T-helper 17 cell (primary cell): ENCODE measurements at places on chromosomes 6 and 20.

- no peak for DNase-seq
Measured at GRCh38 chr6:2432292-2432691, 186.9 kb upstream of the GMDS start.

- DNase-seq, result no peak
Measured at GRCh38 chr6:73964241-73964854, 268.3 kb downstream of the CD109 start.

- DNase-seq, result no peak
Measured at GRCh38 chr20:33111306-33111705, 31.9 kb downstream of the BPIFB4 start.

DNA sequence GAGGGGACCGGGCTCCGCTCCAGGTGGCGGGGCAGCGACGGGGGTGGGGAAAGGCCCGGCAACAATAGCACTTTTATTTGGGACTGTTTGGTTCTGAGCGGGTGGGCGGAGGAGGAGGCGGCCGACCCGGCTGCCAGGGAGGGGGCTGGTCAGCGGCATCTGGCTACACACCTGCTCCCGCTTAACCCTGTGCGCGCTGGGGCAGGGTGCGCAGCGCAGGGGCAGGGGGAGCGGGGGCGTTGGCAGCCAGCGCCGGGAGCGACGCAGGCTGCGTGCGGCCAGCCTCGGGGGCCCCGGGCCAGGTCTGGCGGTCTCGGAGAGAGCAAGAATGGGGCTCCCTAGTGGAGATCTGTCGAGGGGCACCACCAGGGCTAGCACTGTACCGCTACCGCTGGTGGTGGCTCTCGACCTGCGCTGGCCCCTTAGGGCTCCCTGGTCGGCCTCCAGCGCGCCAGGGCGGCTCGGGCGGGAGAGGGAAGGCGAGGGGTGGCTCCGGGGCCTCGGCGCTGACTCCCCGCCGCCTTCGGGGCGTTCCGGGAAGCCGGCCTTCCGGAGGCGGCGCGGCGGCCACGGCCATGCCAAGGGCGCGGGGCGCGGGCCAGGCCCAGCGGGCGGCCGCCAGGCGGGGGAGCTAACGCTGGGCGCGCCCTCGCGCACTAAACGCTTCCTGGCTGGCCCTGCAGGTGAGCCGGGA is 92.4 kb downstream of the NCR2 start:
- no peak for DNase-seq

DNA sequence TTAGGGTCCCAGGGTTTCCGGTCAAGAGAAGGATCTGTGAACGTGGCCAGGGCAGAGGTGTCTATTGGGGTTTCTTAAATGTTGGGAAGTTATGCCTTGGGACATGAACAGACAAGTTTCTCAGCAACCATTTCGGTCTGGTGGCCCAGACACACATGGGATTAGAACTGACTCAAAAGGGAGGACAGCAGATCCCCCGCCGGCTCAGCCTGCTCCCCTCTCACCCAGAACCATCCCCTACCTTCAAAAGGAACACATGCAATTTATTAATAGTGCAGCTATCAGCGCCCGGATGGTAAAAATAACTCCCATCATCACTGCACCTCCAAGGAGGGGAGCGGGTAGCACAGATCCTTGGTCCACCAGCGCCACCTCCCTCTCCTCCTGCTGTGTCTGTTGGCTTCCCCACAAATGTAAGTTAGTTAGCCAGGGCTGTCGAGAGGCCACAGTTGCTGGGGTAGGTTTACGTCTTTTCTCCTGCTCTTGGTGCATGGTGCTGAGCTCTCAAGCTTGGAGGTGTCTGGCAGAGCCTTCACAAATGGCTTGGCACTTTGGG is 77.1 kb downstream of the TRAM2 start:
- DNase-seq, result no peak

GRCh38 chr6:119830494-119831295 is 481.1 kb upstream of the MAN1A1 start:
- no peak for DNase-seq

DNA sequence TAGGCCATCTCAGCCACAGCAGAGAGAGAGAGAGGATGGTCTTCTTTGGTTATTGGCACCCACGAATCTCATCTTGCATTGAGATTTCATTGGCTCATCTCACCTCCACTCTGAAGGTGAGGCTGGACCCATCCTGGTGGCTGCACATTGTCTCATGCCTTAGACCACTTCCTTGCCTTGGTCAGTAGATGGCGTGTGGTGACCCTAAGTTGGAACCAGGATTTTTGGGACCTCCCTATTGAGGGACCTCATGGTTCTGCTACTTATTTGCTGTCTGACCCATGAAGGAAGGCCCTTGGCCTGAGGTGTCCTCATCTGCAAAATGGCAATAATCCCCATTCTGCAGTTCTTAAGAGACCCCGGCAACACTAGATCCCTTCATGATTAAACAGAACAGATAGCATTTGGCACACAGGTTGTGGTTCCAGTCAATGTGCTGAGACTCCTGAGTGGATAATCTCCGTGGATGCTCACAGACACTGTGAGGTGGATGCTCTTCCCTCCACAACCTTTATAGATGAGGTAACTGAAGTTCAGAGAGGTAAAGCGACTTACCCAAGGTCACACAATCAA is 21.5 kb upstream of the AAR2 start:
- no peak for DNase-seq

GRCh38 chr6:129860908-129861665 is at the start of gene TMEM244:
Gene TMEM244, minus strand, starts transcription at chr6:129861315. Its CDS starts 127 bp downstream, at chr6:129861188.
- DNase-seq, result no peak

- no peak for DNase-seq
Measured at GRCh38 chr6:111280445-111280955, 193.2 kb downstream of the SLC16A10 start.

- no peak for DNase-seq
Measured at GRCh38 chr6:2939315-2940009, 31.9 kb downstream of the SERPINB6 start.

DNA sequence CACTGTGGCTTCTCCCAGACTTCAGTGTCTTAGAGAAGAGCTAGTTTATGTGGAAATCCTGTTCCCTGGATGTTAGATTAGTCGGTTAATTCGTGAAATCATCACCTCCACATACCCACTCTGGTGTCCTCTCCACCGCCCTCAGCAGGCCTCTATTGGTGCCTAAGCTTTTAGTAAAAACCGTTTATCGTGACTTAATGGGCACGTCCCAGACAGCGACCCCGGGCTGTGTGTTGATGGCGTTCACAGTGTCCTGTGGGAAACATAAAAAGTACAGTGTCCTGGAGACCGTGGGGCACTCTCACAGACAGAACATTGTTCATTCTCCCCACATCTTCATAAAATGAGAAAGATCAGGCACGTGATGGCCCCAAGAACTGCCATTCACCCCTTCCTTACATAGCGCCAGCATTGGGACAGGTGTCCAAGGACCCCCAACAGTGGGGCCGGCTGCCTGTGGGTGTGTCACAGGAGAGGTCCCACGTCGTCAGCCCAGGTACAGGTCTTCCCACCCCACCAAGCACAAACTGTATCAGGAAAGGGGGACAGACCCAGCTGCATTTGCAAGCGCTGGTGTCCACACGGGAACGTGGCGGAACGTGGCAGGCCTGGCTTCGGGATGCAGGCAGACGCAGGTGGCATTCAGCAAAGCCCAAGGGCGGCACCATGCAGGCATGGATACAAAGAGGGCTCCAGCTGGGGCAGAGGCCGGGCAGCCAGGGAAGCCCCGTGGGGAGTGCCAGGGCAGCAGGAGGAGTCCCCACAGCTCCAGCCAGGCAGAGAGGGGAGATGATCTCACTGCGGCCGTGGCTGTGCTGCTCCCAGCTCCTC is 237.7 kb downstream of the DLL1 start:
- no peak for DNase-seq

GRCh38 chr20:9179867-9180266 is 111.0 kb downstream of the PLCB4 start:
- no peak for DNase-seq

- DNase-seq, result peak; percentile 48
Measured at GRCh38 chr6:31901415-31901952, 402 bp downstream of the ZBTB12 start.

GRCh38 chr6:14921170-14921569 is 324.7 kb upstream of the JARID2 start:
- no peak for DNase-seq

- no peak for DNase-seq
Measured at GRCh38 chr6:65052626-65053025, 654.4 kb downstream of the EYS start.

GRCh38 chr6:94501516-94501915 is 1075.8 kb upstream of the MANEA start:
- no peak for DNase-seq

- DNase-seq, result no peak
Measured at GRCh38 chr6:18513253-18513798, 126.2 kb downstream of the RNF144B start.

- no peak for DNase-seq
Measured at GRCh38 chr20:63831993-63832686, 1.1 kb upstream of the ZBTB46 start.

DNA sequence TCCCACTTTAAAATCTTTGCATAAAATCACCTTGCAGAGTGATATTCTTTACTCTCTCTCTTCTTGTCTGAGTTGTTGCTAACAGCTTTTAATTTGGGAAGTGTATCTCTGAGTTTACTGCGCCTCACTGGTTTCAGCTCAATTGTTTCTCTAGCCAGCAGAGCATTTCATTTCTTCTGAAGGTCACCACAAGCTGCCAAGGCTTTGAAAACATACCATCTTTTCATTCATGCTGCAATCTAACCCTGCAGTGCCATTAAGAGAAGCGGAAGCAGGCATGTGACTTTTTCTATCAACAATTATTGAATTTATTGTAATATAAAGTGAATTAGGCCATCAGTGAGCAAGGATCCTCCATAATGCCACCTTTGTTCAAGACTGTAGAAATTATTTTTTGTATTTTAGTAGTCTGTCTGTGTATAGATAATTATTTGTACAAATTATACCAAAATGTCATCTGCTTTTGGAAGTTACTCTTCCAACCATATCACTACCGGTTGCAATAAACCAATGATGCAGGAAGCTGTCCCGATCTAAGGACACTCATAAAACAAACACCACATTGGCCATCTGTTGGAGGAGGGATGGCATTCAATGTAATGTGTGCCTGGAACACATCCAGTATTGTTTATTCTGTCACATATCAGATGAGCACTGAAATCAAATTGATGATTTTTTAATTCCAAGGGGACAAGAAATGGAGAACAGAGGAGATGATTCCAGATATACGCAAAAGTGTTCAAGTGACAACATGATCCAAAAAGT is 26.8 kb downstream of the HS3ST5 start:
- DNase-seq, result no peak

- no peak for DNase-seq
Measured at GRCh38 chr6:99119109-99120031, 171.6 kb upstream of the FBXL4 start.

DNA sequence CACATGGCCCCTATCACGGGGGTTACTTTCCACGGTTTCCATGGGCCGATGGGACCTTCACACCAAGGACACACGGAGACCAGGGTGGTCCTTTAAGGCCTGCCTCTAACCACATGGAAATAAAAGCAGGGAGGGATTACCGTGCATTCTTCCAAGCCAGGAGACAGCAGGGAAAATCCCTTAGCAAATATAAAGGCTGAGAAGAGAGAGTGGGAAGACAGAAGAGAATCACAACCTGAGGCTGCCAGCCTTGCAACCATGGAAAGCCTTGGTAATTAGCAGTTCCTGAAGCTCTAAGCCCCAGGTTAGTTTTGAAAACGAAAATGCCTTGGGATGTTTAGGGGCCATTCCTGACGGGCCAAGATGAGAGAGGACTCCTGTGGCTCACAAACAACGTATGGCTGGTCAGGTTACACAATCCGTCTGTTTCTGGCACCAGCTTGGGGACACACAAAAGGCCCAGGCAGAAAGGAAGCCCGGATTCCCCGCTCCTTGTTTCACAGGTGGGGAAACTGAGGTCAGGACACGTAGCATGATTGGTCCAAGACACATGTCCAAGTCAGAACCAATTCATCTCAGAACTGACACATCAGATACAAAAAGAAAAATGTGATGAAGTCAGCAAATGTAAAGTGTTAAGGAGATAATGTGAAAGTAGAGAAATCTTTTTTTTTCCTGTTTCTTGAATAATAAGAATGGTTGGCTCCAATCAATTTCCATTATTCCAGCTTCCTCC is 2.8 kb downstream of the PREX1 start:
- DNase-seq, result no peak

DNA sequence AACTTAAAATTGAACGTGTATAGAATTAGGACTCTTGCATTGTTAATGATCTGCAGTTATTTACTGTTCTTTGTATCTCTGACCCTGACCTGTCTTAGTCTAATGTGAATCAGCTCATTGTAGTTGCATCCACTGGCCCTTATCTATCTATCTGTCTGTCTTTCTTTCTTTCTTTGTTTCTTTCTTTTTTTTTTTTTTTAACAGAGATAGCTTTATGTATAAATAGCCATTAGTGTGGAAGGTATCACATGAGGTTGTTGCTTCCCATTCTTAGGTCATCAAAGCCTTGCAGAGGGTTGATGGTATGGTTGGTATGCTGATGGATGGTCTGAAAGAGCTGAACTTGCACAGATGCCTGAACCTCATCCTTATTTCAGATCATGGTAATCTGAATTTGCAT is 59.9 kb downstream of the ENPP1 start:
- DNase-seq, result no peak

- DNase-seq, result no peak
Measured at GRCh38 chr20:33909331-33909921, 84.3 kb upstream of the RALY start.

- DNase-seq, result no peak
Measured at GRCh38 chr20:60477958-60478357, 519.7 kb downstream of the CDH26 start.

- no peak for DNase-seq
Measured at GRCh38 chr6:170561555-170561954, 7.4 kb downstream of the TBP start.

DNA sequence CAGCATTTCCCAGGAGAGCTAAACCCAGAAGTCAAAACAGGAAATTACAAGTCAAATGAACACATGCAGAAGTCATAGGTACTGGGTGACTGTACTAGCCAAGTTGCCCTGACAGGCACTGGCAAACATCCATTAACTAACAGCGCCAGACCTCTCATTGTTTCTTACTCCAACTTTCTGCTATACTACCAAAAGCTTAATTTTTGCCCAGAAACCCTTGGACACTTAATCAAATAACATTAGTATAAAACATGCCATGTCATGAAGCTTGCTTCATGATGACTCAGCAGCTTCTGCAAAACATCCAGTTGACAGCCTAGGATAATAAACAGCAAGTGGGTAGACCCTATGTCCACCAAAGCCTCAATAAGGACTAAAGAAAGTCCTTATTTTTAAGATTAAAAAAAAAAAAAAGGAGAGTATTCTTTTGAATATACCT is 3.5 kb downstream of the NUP153 start:
- no peak for DNase-seq

DNA sequence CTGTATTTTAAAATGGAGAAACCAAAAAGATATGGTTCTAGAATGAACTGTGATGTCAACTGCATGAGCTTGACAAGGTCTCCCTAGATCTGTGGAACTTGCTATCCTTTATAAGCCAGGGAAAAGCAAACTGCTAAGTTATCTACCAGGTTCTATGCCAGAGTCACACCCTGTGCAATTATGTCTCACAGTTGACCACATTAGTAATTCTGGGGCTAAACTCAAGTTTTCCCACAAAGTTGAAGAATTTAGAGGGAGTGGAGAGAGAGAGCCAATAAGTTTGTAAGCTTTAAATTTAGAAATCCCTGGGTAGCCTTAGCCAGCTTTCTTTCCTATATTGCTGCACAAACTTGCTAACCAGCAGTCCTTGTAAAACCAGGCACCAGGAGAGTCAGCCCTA is 407.0 kb upstream of the SASH1 start:
- no peak for DNase-seq
